Vagina (tissue), 2 donors: ENCODE measurements at places on chromosomes 3 and 15.

- DNase-seq = no peak
These were observed 8.2 kb upstream of the TIMMDC1 start for GRCh38 chr3:119490153-119490552.

DNA sequence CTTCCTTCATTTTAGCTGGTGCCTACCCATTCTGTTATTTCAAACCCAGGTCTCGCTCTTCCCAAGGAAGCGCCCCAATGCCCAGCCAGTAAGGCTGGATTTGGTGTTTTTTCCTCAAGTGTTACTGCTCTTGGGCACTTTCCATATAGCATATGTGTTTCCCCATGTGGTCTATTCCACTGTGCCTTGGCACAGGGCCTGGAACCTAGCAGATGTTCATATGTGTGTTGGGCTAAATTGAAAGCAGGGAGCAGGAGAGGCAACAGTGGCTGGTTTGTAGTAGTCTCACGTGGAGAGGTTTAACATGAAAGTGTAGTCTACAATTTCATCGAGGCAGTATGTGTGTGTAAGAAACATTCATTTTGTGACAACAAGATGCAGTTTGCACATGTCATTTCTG is 48.2 kb upstream of the TEX264 start:
- DNase-seq = no peak

GRCh38 chr15:41498657-41499056 is 5.0 kb downstream of the ITPKA start:
- DNase-seq = no peak

DNA sequence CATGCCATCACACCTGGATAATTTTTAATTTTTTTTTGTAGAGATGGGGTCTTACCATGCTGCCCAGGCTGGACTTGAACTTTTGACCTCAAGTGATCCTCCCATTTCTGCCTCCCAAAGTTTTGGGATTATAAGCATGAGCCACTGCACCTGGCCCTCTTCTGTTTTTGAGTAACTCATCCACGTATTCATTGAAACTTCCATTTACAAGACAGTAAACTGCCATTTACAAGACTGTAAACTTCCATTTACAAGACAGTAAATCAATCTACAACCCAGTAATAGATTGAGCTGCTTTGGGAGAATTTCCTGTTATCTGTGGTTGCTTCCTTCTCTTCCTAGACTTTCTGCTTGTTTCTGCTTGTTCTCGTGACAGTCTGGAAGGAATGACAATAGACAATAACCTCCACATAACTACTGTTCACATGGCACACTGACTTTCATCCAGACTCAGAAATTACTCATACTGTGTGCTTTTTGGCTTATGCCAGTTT is 114.7 kb upstream of the CCNL1 start:
- DNase-seq = no peak

- DNase-seq = no peak
These were observed 100.6 kb downstream of the DCLK3 start for GRCh38 chr3:36663666-36664291.

GRCh38 chr15:65086680-65087111 is 10.2 kb downstream of the KBTBD13 start:
- DNase-seq = no peak
